ENCODE measurements at places on chromosomes 11 and 22.

- DNase-seq, result no peak
These were observed 202.1 kb downstream of the NXPE2 start for GRCh38 chr11:114880442-114880841.

DNA sequence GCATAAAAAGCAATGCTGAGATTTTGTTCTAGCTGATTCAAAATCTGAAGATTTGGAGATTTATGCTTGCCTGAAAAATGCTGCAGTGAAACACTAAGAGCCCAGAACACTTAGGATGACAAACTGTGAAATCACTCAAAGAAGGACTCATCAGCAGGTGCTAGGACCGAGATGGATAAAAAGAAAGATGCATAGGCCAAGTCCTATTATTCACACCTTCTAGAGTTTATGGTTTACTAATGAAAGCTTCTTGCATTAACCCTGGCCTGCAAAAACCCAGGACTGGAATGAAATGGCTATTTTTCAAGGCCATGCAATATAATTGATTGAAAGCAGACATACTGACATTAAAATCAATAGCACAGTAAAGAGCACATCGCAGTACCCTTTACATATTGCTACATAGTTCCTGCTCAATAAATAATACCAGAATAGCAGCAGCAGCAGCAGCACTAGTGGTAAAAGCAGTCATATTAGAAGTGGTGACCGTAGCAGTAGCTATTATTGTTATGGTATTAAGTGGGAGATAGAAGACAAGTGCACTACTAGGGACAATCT, 161.7 kb downstream of the RAB38 start:
- no peak for DNase-seq

- no peak for DNase-seq
These were observed 4.1 kb downstream of the GNAZ start for GRCh38 chr22:23074451-23074850.

DNA sequence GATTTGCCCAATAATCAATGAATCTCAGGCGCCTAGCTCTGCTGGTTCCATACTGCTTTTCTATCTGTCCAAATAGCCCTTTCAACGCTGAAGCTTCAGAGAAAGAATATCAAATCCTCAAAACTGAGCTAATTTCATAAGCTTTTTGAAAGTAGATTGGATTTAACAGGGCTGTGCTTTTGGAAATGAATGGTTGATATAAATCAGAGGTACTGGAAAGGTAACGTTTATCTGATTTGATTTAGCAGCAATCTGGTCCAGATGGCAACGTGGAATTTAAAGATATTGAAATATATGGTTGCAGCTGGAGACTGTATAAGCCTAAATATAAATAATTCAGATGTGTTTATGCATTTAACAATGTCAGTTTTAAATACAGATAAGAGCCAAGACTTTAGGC, 229.5 kb upstream of the MPPED2 start:
- DNase-seq, result no peak

DNA sequence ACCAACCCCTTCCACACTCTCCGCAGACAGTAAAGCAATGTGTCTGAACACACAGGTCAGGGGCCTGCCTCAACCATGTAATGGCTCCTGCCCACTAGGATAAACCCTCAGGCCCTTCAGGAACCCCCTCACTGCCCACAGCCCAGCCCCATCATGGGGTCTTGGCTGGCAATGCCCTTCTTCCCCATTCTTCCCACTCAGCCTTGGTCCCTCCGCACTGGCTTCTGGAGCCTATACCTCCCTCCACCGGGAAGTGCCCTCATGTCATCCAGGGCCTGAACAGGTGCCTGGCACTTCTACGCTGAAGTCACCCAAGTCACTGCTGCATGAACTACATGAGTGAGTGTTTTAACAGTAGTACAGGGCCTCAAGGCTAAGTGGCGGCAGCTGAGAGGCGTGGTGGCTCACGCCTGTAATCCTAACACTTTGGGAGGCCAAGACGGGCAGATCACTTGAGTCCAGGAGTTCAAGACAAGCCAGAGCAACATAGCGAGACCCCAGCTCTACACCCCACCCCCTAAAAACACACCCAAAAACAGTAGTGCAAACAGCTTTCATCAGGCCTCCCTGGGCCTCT, 74.8 kb upstream of the PITPNB start:
- DNase-seq, result no peak

DNA sequence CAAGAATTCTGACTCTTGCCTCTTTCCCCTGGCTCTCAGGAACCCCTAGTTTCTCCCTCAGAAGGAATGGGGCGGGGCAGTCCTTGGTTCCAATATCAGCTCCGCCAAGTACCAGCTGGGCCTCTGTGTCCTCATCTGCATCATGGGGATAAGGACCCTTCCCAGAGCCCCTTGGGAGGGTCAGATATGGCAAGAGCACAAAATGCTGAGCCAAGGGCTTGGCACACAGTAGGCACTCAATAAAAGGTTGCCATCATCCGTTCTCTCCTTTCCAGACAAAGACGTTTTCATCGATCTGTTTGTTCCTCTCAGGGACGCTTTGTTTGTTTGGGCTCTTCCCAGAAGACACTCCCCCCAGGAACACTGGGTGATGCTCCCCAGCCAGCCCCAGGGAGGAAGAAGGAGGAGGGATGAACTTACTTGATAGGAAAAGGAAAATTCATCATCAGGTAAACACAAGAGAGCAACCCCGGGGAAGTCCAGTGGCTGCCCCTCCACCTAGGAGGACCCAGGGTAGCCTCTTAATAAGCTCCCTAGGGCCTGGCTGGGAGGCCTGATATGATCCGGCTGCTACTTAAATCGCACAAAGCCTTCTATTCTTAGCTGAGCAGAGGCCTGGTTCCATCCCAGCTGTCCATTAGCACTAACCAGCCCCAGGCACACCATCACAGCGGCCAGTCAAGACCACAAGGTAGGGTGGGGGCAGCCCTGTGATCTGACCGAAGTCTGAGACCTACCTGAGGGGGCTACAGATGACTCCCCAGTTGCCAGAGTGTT, 19.6 kb downstream of the GDPD5 start:
- DNase-seq, result no peak

DNA sequence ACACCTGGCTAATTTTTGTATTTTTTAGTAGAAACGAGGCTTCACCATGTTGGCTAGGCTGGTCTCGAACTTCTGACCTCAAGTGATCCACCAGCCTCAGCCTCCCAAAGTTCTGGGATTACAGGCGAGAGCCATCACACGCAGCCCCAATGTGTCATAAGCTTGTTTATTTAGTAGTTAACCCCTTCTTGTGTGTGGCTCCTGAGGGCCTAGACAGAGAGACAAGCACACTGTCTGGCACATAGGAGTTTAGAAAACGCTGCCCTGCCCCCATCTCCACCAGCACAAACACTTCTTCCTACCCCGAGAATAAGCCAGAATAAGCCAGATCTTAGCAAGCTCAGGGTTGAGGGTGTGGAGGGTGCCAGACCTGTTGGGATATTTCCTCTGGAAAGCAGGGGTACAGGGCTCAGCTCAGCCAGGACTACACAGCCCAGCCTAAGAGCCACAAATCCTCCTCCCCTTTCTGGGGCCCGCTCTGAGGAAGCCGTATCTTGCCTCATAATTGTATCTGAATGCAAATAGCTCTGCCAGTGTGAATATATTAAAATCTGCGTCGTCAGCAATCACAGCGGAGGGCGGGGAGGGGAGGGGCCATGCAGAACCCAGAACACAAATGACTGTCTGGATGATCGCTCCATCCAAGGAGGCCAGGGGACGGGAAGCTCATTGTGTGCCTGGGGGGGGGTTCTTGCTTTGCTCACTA, 247.3 kb downstream of the MN1 start:
- DNase-seq, result no peak

- no peak for DNase-seq
These were observed 37.1 kb downstream of the ZNF202 start for GRCh38 chr11:123704341-123704740.

DNA sequence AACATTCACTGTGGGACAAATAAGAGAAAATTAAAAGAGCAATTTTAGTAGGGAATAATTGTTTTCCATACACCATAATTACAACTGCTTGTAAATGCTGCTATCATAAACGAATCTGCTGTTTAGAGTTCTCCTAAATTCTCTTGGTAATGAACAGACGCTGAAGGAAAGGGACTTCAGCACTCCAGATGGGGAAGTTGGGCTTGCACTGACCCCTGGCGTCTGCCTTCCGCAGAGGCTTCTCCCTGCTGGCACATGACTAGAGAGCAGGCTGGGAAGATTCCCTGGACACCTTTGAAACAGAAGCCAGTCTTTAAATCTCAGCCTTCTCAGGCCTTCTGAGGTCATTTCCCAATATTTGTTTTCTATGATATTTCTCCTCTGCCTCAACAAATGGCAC, 84.1 kb downstream of the NXPE2 start:
- peak; percentile 7 for DNase-seq

GRCh38 chr11:92222701-92223100, 1.9 kb upstream of the FAT3 start:
- DNase-seq, result no peak

DNA sequence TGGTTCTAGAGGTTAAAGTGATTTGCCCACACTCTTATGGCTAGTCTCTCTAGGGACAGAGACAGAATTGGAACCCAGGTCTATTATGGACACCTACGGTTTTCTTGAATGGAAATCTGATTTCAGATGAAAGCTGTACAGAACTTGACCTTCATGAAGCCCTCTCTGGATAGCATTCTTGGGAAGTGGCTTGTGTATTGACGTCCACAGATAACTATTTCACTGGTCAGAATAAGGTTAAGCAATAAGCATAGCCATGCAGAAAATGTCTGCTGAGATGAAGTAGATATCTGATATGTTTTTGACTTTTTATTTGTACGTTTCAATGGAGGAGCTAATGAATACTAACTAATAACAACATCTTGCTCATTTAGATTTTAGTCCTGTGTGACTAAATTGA, 1.1 kb downstream of the TLCD5 start:
- no peak for DNase-seq

DNA sequence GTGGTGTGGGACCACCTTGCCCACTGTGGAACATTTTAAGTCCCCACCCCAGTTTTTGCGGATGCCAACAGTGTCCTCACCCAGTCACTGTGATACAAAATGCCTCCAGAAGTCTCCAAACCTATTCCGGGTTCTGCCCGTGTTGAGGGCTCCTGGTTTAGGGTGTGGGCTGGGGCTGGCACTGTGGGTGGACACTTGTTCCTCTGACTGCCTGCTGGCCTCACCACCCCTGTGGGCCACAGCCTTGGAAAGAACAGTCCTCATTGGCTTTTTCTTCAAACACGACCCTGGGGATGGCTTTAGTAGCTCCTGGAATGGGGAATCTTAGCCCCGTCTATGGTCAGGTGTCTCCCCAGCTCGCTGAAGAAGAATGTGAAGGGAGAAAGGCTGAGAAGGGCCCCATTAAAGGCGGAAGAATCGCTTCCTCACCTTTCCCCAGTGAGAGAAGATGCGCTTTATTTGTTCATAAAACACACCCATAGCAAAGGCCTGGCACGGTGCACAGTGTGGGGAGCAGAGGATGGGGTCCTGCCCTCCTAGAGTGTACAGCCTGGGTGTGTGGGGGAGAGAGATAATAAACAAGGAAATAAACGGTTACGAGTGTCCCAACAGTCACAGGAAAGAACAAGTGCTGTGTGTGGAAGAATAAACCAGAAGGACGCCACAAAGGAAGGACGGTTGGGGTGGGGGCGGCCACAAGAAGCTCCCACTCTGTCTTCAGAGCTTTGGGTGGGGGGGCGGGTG, 91.6 kb upstream of the SLC22A12 start:
- DNase-seq, result no peak

DNA sequence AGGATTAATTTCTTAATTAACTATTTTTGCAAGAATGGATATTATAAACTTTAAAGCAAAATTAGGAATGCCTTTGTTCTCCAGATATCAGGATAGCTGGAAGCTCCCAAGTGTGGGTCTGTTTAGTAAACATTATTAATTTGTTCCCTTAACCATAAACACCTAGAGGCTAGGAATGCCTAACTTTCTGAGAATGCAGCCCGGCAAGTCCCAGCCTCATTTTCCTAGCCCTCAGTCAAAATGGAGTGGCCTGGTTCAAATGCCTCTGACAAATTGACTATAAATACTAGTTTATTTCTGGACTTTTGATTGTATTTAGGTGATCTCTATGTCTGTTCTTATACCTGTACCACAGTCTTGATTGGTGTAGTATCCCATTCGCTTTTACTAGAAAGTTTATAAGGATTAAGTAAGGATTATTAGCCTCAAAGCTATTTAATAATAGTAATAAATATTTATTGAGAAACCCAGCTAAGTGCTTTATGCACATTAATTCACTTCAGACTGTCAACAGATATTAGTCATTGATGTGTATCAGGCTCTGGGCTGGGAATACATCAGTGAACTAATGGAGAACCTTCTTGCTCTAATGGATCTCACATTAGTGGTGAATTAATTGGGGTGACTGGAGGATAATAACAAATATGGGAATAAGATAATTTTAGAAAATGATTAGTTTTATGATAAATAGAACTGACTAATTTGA, 25.8 kb downstream of the PPME1 start:
- no peak for DNase-seq

- no peak for DNase-seq
These were observed 20.7 kb downstream of the TNKS1BP1 start for GRCh38 chr11:57303990-57304579.

Measured in stimulated activated CD4-positive, alpha-beta T cell treated with anti-CD3 and anti-CD28 coated beads, Interleukin-12 subunit alpha, Interleukin-12 subunit beta, amount 100 ng/mL, for 4 hours (primary cell).